ENCODE measurements at places on chromosomes 6 and 20.

DNA sequence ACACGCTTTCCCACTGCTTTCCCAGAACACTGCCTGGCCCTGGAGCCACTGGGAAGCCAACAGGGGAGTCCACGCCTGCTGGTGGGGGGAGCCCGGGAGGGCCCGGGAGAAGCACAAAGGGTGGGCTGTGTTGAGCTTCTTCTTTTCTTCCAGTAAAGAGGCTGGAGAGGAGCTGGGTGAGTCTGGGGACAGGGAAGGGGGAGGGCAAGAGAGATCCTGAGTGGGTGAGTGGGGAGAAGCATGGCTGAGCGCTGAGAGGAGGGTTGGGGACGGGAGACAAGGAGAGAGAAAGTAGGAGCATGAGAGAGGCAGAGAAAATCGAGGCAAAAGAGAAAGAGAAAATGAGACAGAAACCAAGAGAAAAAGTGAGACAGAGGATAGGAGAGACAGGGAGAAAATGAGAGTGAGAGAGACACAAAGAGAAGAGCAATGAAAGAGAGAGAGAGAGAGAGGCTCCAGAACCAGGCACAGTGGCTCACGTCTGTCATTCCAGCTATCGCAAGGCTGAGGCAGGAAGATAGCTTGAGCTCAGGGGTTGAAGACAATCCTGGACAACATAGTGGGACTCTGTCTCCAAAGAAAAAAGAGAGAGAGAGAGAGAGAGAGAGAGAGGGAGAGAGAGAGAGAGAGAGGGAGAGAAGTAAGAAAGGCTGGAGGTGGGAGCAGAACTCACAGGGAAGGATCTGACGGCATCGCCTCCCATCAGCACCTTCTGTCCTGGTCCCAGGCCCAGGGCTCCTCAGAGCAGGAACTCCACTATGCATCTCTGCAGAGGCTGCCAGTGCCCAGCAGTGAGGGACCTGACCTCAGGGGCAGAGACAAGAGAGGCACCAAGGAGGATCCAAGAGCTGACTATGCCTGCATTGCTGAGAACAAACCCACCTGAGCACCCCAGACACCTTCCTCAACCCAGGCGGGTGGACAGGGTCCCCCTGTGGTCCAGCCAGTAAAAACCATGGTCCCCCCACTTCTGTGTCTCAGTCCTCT is 2.0 kb downstream of the LST1 start:
- DNase-seq = no peak

DNA sequence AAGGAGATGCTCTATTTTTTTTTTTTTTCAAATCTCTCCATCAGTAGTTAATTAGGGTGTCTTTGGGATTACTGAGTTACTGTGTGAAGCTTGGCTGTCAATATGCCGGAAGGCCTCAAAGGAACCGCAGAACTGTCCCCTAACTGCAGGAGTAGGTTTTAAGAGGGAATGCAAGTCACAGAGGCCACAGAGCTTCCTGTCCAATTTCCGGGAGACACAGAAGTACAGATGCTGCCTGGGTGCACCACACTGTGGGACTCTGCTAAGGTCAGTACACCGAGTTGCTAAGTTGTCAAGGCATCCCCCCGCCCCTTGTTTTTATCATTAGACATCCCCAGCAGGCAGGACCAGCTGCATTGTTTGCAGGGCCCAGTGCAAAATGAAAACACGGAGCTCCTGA is 120.2 kb upstream of the RAB32 start:
- no peak for DNase-seq

- no peak for DNase-seq
Measured at GRCh38 chr6:22749696-22750095, 180.3 kb downstream of the HDGFL1 start.

DNA sequence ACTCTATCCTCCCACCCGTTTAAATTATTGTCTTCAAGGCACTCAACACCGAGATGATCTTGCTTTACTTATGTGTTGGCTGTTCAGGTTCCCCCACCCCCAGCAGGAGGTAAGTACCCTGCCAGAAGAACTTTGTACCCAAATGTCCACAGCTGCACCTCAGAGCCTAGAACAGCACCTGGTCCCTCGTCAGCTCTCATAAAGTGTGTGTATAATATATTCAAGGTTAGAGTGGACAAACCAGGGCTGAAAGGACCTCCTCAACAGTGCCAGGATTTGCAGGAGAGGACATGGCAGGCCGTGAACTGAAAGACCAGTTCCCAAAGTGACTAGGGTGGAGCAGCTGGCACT is 5.9 kb upstream of the CPXM1 start:
- DNase-seq = no peak

DNA sequence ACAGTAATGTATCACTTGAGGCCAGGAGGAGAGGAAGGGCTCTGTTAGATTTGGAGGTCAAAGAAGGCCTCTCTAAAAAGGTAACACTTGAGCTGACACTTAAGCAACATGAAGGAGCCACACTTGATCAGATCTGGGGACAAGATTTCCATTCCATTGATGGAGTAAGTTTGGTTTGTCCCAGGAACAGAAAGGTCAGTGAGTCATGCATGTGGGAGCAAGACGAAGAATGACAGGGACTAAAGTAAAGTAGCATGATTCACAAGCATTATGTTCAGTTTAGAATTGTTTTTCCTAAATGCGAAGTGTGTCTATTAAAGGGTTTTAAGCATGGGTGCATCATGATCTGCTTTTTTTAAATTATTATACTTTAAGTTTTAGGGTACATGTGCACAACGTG is 47.4 kb downstream of the COL21A1 start:
- no peak for DNase-seq
